ENCODE measurements at places on chromosomes 16 and 17.

DNA sequence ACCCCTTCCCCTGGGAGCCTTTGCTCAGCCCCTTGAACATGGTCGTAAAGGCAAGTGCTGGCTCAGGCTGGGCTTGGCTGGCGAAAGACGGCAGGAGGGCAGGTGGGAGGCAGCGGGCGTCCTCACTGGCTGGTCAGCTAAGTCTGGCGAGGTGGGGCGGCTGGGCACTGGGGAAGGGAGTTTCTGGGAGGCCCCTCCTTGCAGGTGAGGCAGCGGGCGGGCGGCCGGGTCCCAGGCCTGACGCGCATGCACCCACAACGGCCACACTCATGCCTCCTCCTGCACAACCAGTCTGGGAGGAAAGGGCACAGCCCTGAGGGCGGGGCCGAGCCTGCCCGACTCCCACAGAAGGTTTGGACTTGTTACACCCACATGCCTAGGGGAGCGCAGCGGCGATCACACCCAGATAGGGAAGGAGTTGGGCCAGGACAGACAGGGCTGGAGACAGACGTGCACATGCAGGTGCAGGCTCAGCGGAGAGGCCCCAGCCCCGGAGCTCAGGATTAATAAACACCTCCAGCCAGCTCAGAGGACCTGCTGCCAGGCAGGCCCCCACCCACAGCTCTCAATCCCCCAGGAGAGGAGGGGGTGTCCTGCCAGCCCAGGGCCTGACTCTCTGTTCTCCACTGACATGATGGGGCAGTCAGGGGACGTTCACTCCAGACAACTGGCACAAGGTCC is at the start of gene EVPL:
Gene EVPL (minus strand): TSS at position 148 of the 681 bp plus-strand sequence. CDS start 108 bp downstream, at position 40.
- no peak for DNase-seq

- DNase-seq, result peak; percentile 61
Observed at GRCh38 chr16:58025351-58026138, at the start of gene MMP15. Gene MMP15 (plus strand): TSS chr16:58025754. CDS start chr16:58026351, 597 bp downstream.

GRCh38 chr17:67879662-67880061 is 54.4 kb downstream of the BPTF start:
- no peak for DNase-seq

DNA sequence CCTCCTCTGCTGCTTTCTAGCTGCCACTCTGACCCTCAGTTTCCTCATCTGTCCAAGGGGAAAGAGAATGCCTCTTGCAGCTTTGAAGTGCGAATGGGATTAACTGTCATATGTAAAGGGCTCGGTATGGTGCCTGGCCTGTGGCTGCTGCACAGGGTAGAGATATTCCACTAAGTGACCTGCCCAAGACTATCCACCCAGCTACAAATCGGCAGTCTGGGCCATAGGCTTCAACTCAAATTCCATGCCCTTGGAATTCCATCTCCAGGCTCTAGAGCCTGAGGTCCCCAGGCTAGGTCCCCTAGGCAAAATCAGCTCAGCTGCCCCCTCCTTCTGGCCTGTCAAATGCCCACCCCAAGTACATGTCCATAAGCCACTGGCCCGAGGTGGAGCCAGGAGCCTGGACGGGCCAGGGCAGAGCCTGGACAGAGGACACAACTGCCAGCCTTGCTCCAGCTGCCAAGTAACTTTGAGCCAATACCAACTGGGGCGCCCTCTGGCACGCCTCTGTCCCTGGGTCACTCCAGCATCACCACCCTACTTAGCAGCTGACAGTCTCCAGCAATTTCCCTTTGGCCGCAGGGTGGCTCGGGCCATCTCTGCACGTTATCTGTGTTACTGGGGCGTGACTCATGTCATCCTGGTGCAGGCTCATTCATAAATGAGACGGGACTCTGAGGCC is 57.2 kb downstream of the SDK2 start:
- DNase-seq, result no peak

- DNase-seq, result no peak
Observed at GRCh38 chr16:70612931-70613330, 33.4 kb upstream of the IL34 start.

DNA sequence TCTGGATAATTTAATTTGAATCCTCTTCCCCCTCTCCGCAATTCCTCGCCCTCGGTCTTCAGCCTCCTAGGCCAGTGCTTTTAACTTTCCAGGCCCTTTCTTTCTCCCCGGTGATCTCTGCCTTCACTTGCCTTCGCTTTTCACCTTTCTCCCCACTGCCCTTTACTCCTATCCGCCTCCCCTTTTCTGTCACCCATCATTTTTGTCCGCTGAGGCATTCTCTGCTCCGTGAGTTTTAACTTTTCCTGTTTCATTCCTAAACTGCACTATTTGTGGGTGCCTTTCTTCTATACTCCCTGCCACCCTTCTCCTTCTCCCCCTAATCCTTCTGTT is 729 bp downstream of the LONP2 start:
- no peak for DNase-seq

DNA sequence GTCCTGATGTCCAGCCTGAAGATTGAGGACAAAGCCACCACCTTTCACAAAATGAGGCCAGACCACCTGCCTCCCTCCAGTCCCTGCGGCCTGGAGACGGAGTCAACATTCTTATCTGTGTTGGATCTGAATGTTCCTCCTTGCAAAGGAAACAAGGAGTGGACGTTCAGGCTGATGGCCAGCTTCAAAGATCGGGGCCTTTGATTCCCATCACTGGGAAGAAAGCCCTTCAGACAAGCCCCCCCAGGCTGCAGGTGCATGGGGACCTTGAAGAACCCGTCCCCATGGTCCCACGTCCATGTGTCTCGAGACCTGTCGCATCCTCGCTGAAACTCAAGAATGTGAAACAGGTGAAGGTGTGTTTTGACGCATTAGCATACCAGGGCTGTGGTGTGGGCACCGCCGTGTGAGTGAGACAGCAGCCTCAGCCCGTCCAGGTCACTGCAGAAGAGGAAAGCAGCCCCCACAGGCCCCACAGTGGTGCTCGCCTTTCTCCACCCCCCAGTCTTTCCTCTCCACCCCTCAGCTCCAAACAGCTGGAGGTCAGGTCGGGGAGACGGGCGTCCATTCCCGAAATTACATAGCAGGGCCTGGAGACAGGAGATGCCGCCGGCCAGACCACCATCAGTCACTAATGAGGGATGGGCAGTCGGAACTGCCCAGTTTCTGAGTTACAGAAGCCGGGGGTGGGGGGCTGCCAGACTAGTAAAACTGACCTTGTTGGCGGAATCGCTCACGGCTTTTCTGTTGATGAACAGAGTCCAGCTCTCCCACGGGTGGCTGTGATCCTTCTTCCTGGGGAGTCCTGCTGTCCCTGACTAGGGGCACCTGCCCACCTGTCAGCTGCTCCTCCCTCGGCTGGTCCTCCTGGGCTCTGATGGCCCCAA is 877 bp upstream of the CSNK1D start:
- DNase-seq, result no peak

DNA sequence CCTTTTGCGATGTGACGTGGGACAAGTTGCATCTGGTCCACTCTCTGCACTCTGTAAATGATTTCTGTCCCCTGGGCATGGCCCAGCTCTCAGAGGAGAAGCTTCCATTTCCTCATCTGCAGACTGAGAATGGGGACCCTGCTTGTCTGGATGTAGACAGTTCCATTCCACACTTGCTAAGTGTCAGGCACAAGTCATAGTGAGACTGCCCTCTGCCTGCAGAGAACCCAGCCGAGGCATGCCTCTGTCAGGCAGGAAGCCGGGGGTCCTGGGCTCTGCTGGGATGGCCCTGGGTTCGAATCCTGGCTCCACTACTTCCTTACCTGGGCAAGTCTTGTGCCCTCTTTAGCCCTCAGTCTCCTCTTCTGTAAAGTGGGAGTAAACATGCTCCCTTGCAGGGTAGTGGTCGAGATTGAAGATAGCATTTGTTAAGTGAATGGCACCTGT is 4.1 kb downstream of the MAP2K3 start:
- peak; percentile 30 for DNase-seq

DNA sequence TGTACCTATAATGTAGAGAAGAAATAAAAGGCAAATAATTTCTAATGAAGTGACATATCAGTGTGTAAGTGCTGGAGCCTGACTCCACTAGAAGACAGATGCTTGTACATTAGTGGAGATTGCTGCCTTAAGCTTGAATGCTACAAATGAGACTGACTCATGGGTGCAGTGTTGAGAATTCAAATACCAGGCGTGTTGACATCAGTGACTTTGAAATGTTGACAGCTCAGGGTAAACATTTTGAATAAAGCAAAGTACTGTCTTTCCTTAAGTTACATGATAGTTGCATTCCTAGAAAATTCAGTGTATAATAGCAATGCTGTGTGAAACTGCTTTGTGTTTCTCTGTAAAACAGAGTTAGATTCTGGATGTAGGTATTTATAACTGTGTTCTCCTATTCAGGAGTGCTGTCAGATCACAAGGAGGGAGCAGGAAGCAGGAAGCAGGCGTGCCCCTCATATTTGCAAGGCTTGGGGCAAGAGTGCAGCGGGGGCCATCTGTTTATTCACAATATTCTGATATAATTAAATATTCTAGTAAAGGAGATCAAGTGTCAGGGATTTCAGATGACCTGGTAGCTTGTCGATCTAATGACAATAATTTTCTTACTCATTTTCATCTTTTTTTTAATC is 119.0 kb downstream of the SPECC1 start:
- no peak for DNase-seq

- DNase-seq, result no peak
Observed at GRCh38 chr16:75203667-75204409, 3.1 kb downstream of the CTRB2 start.

GRCh38 chr16:31177136-31177535 is 2.8 kb upstream of the FUS start:
- DNase-seq, result peak; percentile 60

GRCh38 chr17:7222972-7223292 is 3.2 kb downstream of the ACADVL start:
- DNase-seq, result no peak

DNA sequence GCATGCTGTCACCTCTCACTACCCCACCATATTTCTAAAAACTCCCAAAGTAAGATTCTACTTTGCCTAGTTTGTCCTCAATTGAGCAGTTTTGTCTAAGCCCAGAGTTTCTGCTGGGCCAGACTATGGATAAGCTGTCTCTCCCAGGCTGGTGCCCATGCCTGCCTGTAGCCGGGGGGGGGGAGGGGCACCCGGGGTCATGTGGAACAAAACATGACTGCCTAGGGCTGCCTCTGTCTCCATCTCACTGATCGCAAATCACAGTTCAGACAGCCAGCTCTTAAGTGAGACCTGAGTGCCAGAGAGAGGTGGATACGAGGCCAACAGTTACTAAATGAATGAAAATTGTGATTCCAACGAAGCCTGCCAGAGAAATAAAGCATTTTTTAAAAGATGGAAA is 78.8 kb upstream of the RPRML start:
- DNase-seq, result no peak

DNA sequence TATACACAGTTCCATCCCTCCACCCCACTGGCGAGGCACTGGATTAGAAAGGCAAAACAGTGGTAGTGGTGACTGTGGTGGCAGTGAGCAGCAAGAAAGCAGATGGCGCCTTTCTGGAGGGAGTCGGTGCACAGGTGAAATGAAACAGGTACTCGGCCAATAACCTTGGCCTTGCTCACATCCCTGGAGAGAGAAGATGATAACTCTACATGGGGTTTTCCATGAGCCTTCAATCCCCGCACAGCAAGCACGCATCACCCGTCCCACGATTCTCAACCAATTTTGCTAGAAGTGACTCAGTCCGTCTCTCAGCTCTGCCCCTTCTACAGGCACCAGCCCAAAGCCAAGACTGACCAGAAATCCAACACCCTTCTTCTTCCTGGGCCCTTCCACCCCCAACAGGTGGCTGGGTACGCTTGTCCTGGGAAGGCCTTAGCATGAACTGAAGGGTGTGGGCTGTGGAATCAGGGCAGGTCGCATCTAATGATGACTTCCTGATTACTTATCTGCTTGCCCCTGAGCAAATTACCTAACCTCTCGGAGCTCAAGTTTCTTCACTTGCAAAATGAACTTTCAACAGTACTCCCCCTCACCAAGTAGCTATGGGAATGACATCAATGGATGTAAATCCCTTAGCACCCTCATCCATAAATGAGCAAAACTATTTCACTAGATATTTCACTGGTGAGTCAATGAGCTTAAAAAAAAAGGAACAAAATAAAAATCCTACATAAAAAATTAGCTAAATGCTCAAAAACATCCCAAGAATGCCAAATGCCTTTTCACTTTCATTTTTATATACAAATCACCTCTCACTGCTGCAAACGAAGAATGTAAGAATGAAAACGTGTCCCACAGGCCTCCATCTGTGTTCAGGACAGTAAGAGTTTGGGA is 18.0 kb downstream of the XPO6 start:
- DNase-seq, result peak; percentile 52

DNA sequence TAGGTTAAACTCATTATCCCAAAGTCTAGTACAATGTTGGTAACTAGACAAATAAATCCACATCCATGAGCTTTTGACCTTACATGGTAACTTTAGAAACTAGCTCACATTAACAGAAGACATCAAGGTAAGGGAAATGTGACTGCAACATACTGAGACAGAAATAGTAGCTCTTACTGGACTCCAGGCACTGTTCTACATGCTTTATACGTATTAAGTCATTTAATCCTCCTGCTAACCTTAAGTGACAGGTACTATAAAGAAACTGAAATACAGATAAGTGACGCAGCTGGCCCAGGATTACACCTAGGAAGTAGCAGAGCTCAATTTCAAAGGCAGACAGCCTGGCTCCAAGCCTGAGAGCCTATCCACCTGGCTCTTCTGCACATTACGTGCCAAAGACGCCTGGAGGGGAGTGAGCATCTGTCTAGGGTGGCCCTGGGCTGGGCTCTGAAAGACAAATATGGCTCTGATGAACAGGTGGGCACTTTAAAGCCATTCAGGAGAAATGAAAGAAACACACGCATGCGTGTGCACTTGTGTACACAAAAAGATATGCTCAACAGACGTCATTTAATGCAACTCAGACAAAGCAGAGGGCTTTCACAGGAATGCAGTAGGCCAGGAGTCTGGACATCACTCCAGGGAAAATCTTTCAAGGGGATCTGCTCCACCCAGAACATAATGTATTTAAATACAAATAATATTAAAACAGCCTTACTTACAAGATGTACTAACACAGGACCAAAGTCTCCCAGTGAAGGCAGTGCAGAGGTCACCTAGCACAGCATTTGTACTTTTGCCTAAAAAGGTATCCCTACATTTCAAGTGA is 4.4 kb downstream of the ZC3H7A start:
- no peak for DNase-seq

- no peak for DNase-seq
Observed at GRCh38 chr17:73155410-73156165, 9.2 kb upstream of the SSTR2 start.

DNA sequence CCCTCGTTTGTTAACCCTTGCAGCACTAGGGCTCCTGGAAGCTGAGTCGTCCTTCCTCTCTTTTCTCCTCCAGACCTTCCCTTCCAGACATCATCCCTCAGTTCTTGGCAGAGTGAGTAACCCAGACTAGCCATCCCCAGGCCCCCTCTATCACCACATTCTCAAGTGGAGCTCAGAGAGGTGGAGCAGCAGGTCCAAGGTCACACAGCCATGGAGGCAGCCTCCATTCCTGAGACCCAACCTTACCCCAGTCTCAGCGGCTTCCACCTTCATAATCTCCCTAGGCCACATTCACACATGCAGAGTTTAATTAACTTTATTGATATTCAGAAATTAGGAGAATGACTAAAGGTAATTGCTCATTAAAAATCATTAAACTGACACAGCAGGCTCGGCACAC is 3.0 kb downstream of the SEZ6 start:
- no peak for DNase-seq

- no peak for DNase-seq
Observed at GRCh38 chr17:47622180-47622549, 27.6 kb upstream of the KPNB1 start.

GRCh38 chr16:83887080-83887479 is 11.8 kb upstream of the MLYCD start:
- no peak for DNase-seq
